ENCODE measurements at places on chromosomes 16 and 17. TPM values are rescaled to one million over a fixed set of nuclear protein-coding genes. Genes with fewer than 3 reads are reported as not detected.
A peak's percentile ranks its signal among the peaks of the same experiment; 100 is the strongest.

GRCh38 chr16:59039066-59039720 is 305.1 kb upstream of the GOT2 start:
- DNase-seq: no peak

Gene CCL5
- total RNA-seq: 30.2 TPM

Gene BICDL2
- total RNA-seq: 0.20 TPM

Gene TBC1D3I
- 0.36 TPM for total RNA-seq

GRCh38 chr17:79977708-79978547 is 57.7 kb downstream of the TBC1D16 start:
- no peak for DNase-seq

GRCh38 chr17:44602970-44603369 is 45.7 kb downstream of the FZD2 start:
- DNase-seq: no peak

GRCh38 chr16:11183035-11183812 is 72.8 kb downstream of the SOCS1 start:
- DNase-seq: no peak

DNA sequence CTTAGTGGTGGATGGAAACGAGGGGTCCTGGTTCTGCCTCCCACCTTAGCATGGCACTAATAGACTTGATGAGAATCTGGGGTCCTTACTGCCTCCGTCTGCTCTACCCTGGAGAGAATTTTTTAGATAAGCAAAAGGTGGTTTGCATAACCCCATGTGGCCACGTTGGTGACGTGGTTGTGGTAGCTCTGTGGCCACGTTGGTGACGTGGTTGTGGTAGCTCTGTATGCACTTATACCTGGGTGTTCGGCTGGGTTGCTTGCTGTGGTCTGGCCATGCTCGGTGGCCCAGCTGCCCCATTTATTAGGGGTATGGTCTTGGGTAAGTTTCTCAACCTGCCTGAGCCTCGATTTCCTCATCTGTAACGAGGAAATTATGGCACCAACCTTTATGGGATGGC is 13.0 kb downstream of the SPIRE2 start:
- DNase-seq: peak; percentile 27

- DNase-seq: no peak
Observed at GRCh38 chr16:81717662-81718189, 61.4 kb upstream of the PLCG2 start.

DNA sequence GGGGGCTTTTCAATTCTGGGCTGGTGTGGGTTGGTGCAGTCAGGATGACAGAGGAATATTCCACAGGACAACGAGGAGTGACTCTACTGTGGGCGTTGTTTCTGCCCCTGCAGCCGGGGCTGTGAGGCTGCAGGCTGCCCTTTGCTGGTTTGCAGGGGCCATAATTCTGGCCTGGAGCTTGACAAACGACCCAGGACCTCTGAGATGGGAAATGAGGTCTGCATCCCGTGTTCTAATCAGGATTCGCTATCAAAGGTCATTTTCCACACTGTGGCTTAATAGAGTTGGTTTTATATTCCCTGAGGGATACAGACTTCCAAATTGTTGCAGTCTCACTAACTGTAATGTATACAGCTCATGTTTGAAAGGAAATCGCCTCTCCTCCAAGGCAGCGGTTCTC is 180.9 kb downstream of the RPTOR start:
- DNase-seq: no peak

GRCh38 chr16:89449726-89450335 is 40.5 kb downstream of the ANKRD11 start:
- DNase-seq: no peak

DNA sequence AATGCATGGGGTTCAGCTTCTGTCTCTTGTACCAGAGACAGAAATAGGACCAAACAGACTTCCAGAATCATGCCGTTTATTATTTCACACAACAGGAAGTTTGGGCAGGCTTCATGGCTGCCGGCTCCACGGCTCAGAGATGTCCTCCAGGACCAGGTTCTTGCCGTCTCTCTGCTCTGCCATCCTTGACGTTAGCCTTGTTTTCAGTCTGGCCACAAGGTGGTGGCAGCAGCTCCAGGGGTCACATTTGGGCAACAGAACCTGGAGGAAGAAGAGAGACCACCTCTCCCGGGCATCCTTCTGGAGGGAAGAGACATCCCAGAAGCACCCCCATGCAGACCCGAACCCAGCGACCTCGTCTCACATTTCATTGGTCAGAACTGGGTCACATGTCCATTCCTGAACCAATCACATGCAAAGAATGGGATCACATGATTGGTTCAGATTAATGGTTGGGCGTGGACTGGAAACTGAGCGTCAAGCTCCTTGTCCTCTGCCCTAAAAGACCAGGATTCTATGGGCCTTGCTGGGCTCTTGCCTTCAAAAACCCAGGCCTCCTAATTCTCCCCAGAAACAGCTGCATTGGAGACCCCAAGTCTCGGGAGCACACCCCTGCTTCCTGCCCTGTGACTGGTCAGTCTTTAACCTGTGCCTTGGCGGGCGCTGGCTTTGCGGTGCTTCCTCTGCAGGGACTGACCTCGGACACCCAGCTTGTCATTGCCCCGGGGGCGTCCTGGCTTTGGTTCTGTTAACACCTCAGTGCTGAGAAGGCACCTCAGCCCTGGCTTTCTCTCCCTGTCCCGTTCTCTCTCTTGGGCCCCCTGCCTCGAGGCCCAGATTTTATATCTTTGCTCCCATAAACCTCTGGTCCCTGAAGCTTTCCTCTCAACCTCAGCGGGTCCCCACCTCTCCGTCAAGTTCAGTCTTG is 63.3 kb downstream of the IRF8 start:
- no peak for DNase-seq

GRCh38 chr16:50114357-50115129 is 38.6 kb upstream of the TENT4B start:
- DNase-seq: no peak

GRCh38 chr16:89064606-89065457 is 28.8 kb upstream of the ACSF3 start:
- DNase-seq: no peak

GRCh38 chr16:69921127-69921526 is 30.0 kb upstream of the CLEC18A start:
- DNase-seq: no peak

Gene TBKBP1
- 12.4 TPM for total RNA-seq

- no peak for DNase-seq
Observed at GRCh38 chr17:75634376-75634740, 1.1 kb downstream of the SMIM5 start.

DNA sequence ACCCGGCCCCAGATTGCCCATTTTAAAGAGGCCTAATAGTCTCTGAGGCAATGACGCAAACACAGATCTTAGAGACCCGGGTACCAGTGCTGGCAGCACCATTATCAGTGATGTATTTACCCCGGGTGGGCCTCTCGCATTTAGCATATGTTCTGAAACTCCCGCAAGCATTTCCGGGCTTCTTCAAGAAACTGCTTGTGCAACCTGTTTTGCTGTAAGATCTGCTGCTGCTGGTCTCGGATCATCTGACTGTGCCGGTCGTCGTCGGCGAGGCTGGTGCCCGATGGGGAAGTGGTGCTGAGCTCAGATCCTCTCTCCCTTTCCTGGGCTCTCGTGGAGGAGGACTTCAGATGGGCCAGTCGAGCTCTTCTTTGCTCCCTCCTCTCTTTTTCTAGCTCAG is 12.5 kb downstream of the CEP295NL start:
- DNase-seq: peak; percentile 54

All from activated T-helper 1 cell treated with anti-CD3 and anti-CD28 coated beads, Interleukin-12 subunit alpha, Interleukin-12 subunit beta, Interleukin-2, Interleukin-4 antibody, amounts not matched to agents 30 ng/mL and 10 ng/mL and 1 ng/mL, durations not matched to agents 14 hours and 24 hours and 36 hours (primary cell).